EH (cell line): ENCODE measurements at places on chromosomes 5 and 9.

GRCh38 chr9:136201609-136202453 is 3.1 kb downstream of the LHX3 start:
- peak; percentile 20 for DNase-seq

DNA sequence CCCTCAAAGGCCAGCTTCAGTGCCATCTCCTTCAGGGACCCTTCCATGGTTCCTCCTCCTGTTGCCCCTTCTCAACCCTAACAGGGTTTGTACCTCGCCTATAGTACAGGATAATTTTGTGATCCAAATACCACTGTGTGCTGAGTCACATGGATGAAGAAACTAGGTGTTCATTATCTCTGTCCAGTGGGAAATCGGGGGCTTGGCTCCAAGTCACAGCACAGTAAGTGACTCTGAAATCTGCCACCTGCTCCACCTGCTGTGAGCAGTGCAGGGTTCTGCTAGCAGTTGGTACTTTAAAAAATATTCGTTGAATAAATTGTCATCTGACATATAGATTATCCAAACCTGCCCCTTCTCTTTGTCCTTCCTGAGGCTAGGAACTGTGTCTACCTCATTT is 123.2 kb upstream of the OTULINL start:
- DNase-seq = no peak

- DNase-seq = no peak
Observed at GRCh38 chr5:81297531-81297930, 3.9 kb upstream of the ZCCHC9 start.

GRCh38 chr5:157029457-157029856 is 29.5 kb downstream of the HAVCR1 start:
- DNase-seq = no peak

DNA sequence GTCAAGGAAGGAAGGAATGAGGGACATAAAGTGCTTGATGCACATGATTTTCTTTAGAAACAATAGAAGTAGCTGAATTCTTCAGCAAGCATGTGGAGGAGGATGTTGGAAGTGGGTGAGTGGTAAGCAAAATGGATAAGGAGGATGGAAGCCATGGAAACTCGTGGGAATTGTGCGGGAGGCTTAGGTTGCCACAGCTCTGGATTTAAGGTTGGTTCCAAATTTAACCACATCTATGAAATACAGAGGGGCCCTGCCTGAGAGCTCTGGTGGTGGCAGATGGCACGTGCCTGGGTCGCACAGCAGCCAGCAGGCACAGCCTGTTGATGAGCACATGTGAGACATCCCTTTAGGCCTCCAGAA is 284.7 kb downstream of the SMARCA2 start:
- no peak for DNase-seq
